T1000 (cell line): ENCODE measurements at places on chromosomes 2 and 18.

DNA sequence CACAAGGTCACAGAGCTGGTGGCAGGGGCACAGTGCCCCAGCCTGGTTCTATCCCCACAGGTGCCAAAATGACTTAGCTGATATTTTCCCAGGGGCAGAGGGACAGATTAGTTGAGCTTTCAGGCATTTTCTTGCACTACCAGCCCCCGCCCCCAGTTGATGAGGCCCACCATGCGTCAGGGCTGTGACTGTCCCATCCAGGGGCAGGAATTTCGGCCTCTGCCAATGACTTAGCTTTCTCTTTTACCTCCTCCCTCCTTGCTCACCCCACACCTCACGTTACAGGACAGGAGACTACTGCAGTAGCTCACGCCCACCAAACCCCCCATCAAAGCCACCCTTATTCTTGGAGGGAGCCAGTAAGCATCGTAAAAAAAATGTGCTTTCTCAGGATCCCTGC lies 31.5 kb downstream of the MRO start:
- DNase-seq: no peak

- no peak for DNase-seq
These were observed 94.0 kb upstream of the STON1 start for GRCh38 chr2:48435909-48436308.

DNA sequence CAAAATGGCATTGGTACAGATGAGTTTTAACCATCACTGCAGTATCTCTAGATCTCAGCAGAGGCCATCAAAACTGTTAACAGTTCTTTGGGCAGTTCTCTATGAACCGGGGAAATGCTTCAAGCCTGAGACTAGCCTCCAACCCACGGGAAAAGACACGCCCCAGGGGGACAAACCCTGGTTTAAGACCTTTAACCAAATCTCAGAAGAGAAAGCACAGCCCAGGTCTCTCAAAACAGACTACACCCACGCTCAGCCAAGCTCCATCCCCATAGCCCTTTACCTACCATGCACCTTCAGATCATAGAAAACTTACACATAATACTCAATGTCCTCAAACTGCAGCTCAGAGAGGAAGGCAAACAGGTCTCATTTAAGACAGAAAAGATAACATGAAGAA lies 78.3 kb downstream of the TMEM163 start:
- no peak for DNase-seq

DNA sequence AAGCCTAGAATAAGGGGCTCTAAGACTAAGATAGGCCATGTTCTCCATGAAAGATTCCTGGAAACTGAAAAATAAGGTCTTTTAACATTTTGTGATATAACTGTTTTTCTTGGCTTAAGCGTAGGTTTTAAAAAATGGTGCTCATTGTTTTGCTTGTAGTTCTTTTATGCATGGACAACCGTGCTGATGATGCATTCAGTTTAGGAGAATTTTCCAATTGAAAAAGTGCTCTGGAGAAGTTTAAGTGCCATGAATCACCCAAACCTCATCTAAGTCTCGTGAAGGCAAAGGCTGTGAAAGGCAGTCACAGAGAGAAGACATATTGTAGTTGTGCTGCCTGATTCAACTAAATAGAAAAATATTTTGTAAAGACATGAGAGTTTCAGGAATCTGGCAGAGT lies 111.8 kb upstream of the GAREM1 start:
- no peak for DNase-seq

DNA sequence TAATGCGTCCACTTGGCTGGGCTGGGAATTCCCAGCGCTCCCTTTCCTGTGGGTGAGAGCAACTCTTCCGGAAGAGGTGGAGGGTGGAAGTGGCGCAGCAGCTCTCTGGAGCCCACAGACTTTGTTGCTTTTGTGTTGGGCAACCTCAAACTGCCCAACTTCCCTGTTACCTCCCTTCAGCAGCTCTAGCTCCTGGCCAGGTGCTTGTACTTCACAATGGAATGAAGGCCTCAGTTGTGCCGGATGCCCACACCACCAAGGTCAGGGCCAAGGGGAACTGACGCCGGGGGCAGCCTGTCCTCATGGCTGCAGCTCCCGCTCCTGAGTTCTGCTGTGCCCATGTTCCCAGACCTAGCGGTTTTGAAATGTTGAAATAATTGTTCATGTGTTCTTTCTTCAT lies 322.9 kb downstream of the GALR1 start:
- no peak for DNase-seq

- DNase-seq: no peak
These were observed 140.1 kb upstream of the RND3 start for GRCh38 chr2:150627526-150627925.

GRCh38 chr2:43270930-43271615 lies 44.7 kb upstream of the ZFP36L2 start:
- no peak for DNase-seq

DNA sequence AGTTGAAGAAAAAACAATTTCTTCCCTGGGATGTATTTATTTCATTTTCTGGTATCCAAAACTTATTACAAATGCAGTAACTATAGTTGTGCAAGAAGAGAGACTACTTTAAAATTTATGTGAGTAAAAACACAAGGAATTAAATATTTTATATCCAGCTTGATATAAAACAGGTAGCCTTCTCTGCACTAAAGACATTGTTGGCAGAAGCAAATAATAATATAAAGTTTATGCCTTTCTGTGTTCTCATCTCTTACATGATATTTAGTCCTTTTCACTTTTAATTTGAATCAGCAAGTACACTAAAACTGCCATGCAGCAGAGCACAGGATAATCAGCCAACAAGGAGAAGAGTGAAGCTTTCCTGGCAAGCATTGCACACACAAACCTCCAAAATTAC lies 352.7 kb downstream of the ARL6IP6 start:
- DNase-seq: no peak

GRCh38 chr2:22517141-22517540 lies 867.8 kb upstream of the KLHL29 start:
- DNase-seq: no peak
